Colonic mucosa (tissue), 4 donors: ENCODE measurements at places on chromosomes 3 and 15. TPM values are rescaled to one million over a fixed set of nuclear protein-coding genes. Genes with fewer than 3 reads are reported as not detected.

Gene ERICH6
- not detected for total RNA-seq

Gene SLC28A2
- total RNA-seq: 21.6 TPM

Gene RPSA
- total RNA-seq: 896 TPM

Gene MUSTN1
- 1.5 TPM for total RNA-seq

Gene ALDH1A2
- 1.9 TPM for total RNA-seq

DNA sequence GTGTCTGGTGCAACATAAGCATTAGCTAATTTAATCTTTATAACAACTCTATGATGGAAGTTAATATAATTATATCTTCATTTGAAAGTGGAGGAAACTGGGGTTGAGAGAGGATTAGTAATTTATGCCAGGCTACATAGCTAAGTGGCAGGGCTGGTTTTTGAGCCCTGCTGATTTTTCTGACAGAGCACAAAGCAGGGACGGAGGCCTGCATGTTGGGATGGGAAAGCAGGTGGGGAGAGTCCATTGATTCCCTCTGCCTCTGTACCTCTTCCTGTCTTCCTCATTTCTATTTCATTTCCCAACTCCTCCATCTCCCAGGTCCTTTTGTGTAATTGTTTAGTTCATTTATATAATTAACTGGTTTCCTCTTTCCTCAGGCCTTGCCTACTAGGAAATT, 251.6 kb upstream of the ZPLD1 start:
- no peak for DNase-seq
- no peaks in the 10 kb centered on the region for H3K36me3 ChIP-seq
- no peak overlapping the region for H3K27ac ChIP-seq
- no peaks in the 10 kb centered on the region for H3K27me3 ChIP-seq
- H3K4me3 ChIP-seq: no peak overlapping the region

DNA sequence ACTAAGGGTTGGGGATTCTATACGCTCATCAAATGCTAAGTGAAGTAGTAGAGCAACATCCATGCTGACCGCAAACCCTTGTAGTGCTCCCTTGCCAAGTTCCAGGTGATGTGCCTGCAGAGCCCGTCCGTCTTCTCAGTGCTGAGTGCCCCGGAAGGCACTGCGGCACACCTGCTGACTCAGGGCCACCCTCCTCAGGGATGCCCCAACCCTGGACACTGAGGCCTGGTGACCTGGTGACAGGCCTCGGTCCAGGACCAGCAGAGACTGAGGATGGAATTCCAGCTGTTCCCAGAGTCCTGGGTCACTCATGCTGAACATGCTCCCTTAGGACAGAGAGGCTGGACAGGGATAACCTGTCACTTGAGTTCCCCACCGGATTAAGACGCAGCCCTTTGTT, 422.5 kb downstream of the OCA2 start:
- H3K27ac ChIP-seq: no peak overlapping the region
- DNase-seq: no peak
- H3K4me1 ChIP-seq: no peaks in the 10 kb centered on the region
- no peaks in the 10 kb centered on the region for H3K27me3 ChIP-seq
- no peaks in the 10 kb centered on the region for H3K36me3 ChIP-seq

GRCh38 chr3:70982284-70982683, 601.2 kb downstream of the FOXP1 start:
- H3K27ac ChIP-seq: peak overlapping the region; percentile 56
- no peaks in the 10 kb centered on the region for H3K4me1 ChIP-seq
- H3K27me3 ChIP-seq: no peaks in the 10 kb centered on the region

DNA sequence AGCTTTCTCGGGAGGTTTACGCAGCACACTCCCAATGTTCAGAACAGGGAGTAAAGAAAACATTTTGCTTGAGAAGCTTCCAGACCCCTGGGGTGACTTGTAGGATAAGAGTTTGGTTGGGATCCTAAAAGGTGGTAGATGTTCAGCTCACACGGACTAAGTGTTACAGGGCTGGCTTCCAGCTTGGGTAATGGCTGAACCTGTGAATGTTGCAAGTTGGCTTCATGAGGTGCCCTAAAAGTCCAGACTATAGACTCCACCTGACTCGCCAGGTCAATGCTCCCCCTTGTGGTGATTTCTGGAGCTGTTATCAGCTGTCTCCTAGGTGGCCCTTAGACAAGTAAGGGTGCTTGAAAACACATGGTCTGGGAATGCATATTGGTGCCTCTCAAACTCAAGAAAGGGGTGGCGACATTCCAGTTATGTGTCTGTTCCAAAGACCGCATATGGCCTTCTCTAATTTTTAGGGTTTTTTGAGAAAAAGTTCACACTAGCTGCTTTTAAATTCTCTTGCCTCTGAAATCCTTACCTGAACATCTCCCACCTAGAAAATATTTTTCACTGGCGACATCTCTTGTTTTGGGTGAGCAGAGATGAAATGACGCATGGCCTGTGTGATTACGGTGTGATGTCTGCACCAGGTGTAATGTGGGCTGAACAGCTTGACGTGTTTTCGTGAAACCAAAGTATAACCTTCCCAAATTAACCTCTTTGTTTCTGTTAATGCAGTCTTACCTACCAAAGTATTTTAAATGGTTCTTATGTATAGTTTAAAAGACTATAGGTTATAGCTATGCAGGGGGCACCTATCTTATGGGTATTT, 175.7 kb upstream of the KBTBD8 start:
- no peak overlapping the region for H3K4me3 ChIP-seq
- H3K27ac ChIP-seq: no peak overlapping the region
- no peaks in the 10 kb centered on the region for H3K27me3 ChIP-seq
- no peaks in the 10 kb centered on the region for H3K4me1 ChIP-seq
- DNase-seq: peak; percentile 89

DNA sequence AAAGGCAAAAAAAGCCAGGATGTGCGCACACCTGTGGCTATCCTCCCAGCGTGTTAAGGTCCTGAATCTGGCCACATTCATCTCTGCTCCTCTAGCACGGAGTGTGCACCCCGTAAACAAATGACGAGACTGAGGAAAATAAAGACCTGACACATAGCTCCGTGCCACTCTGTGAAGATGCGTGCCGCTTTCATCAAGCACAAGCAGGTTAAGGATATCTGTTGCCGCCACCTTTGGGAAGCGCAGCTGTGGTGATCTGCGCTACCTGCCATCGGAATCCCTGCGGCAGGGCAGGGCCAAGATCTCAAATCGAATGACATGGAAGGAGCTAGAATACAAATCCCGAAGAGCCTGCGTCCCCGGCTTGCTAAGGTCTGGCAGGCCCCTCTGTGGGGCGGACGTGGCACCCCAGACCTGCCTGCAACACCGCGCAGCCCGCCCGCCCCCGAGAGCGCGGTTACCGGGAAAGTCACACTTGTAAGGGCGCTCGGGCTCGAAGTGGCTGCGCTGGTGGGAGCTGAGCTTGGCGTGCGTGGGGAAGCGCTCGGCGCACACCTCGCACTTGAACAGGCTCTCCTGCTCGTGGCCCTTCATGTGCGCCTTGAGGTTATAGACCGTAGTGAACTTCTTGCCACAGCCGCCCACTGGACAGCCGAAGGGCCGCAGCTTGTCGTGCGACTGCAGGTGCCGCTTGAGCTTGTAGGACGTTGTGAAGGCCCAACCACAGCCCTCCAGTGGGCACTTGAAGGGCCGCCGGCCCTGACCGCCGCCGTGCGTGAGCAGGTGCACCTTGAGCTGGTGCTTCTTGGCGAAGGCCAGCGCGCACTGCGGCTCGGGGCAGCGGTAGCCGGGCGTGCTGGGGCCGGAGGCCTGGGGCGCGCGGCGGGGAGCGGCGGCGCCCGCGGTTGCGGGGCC, 936 bp downstream of the ZXDC start:
- H3K27me3 ChIP-seq: no peaks in the 10 kb centered on the region
- peak overlapping the region; percentile 85 for H3K27ac ChIP-seq
- H3K4me3 ChIP-seq: peak overlapping the region; percentile 68
- peaks cover 15% of the 10 kb centered on the region for H3K36me3 ChIP-seq
- peaks cover 18% of the 10 kb centered on the region for H3K4me1 ChIP-seq

GRCh38 chr3:193599393-193599792, 6.4 kb downstream of the OPA1 start:
- H3K36me3 ChIP-seq: no peaks in the 10 kb centered on the region
- DNase-seq: no peak
- peaks cover under 1% of the 10 kb centered on the region for H3K4me1 ChIP-seq
- no peak overlapping the region for H3K27ac ChIP-seq
- H3K4me3 ChIP-seq: no peak overlapping the region

GRCh38 chr3:85100316-85100715, 141.5 kb downstream of the CADM2 start:
- H3K27me3 ChIP-seq: no peaks in the 10 kb centered on the region
- no peak for DNase-seq
- no peak overlapping the region for H3K27ac ChIP-seq

DNA sequence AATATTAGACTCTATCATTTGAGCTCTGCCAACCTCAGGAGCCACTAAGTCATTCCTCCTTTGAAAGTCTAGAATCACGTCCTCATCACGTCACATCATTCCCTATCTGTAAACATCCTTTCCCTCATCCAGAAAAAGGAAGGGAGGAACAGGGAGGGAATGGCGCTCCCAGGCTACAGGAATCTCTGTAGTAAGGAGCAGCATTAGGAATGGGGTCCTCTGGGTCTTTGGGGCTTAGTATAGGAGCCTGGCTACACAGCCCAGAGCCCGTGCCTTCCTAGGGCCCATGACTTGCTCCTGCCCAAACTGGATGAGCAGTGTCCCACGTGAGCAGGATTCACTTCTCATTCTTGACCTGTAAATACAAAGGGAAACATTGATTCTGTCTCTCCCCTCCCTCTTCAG, 1.6 kb downstream of the TAGLN3 start:
- H3K27me3 ChIP-seq: no peaks in the 10 kb centered on the region
- DNase-seq: no peak
- H3K4me1 ChIP-seq: no peaks in the 10 kb centered on the region
- H3K27ac ChIP-seq: no peak overlapping the region
- H3K36me3 ChIP-seq: no peaks in the 10 kb centered on the region

GRCh38 chr15:63495343-63495742, 9.1 kb upstream of the USP3 start:
- H3K4me3 ChIP-seq: no peak overlapping the region
- no peaks in the 10 kb centered on the region for H3K27me3 ChIP-seq
- DNase-seq: no peak
- no peaks in the 10 kb centered on the region for H3K4me1 ChIP-seq
- H3K36me3 ChIP-seq: no peaks in the 10 kb centered on the region

- H3K36me3 ChIP-seq: no peaks in the 10 kb centered on the region
- H3K4me3 ChIP-seq: no peak overlapping the region
- no peaks in the 10 kb centered on the region for H3K27me3 ChIP-seq
- no peak for DNase-seq
- no peak overlapping the region for H3K27ac ChIP-seq
Measured at GRCh38 chr3:27293939-27294338, 75.2 kb downstream of the NEK10 start.

DNA sequence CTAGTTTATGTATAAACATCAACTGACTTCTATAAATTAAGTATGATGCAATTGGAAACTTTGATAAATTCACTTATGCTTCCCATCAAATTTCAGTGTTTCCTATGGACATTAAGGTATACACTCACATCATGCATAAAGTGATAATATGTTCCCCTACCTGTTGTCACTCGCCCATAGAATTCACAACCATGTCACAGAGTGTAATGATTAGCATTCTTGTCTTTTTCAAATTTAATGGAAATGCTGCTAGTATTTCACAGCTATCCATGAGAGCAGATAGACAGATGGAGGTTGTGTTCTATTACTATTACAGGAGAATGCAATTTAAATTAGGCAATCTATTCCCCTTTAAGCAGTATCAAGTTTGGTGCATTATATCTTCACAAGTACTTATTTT, 984 bp downstream of the PLSCR4 start:
- H3K4me3 ChIP-seq: peak overlapping the region; percentile 82
- H3K4me1 ChIP-seq: no peaks in the 10 kb centered on the region
- DNase-seq: no peak
- H3K27ac ChIP-seq: peak overlapping the region; percentile 93
- no peaks in the 10 kb centered on the region for H3K27me3 ChIP-seq

DNA sequence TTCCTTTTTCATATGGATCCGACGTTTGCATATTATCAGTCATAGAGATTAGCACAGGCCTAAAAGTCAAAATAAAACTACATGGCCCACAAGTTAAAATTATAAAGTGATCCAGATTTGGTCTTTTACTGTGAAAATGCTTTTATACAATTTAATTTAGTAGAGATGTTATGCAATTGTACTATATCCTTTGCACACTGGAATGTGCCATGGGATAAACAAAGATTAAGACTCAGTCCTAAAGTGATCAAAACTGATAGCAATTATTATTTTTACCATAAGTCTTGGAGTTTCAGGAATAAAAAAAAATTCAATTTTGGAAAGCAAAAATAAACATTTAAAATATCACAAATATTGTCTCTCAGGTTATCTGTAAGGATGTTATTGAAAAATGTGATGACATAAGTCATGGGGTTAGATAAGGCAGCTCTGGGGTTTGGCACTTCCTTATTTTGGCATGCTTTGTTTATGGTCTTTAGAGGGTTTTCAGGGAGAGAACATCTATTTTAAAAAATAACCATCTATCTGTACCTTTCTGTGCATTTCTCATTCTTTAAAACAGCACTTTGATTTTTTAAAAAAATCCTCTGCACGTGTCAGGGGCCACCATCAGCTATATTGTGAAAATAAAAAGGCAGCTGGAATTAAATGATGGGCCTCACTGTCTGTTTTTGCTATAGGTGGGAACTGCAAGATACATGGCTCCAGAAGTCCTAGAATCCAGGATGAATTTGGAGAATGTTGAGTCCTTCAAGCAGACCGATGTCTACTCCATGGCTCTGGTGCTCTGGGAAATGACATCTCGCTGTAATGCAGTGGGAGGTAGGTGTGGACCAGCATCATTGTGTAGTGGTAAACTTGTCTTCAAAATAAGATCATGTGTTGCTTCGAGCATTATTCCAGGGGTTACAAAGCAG, 67.3 kb downstream of the TGFBR2 start:
- H3K27ac ChIP-seq: no peak overlapping the region
- H3K4me3 ChIP-seq: no peak overlapping the region
- DNase-seq: no peak
- H3K36me3 ChIP-seq: no peaks in the 10 kb centered on the region
- H3K4me1 ChIP-seq: no peaks in the 10 kb centered on the region

GRCh38 chr3:4508048-4508981, 15.2 kb downstream of the ITPR1 start:
- H3K36me3 ChIP-seq: no peaks in the 10 kb centered on the region
- no peak overlapping the region for H3K4me3 ChIP-seq
- no peak for DNase-seq
- H3K27ac ChIP-seq: no peak overlapping the region

DNA sequence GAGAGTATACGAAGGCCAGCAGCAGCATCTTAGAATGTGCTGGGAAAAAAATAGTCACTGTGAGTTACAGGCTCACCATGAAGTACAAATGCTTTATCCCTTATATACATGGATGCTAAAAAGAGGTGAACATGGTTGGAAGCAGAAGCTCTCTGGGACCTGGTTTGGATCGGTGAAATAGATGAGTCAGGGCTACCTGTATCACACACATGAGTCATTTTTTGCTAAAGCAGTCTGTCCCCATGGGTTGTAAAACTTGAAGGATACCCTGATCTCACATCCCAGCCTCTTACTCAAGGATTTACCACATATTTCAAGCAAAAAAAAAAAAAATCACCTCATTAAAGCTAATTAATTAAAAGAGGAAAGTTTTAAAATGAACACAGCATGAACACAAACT, 6.9 kb upstream of the SERPINI2 start:
- no peaks in the 10 kb centered on the region for H3K4me1 ChIP-seq
- no peak for DNase-seq
- no peaks in the 10 kb centered on the region for H3K36me3 ChIP-seq
- no peak overlapping the region for H3K27ac ChIP-seq
